Nephron progenitor cell (in vitro differentiated cells): ENCODE measurements at places on chromosomes 11 and 22.

- no peak overlapping the region for H3K27ac ChIP-seq
- peaks cover 11% of the 10 kb centered on the region for H3K36me3 ChIP-seq
- no peak for DNase-seq
- H3K4me1 ChIP-seq: peaks cover 58% of the 10 kb centered on the region
Observed at GRCh38 chr11:63889344-63889743, 27.6 kb downstream of the RCOR2 start.

- peaks cover 52% of the 10 kb centered on the region for H3K4me1 ChIP-seq
- no peak overlapping the region for H3K27ac ChIP-seq
- H3K4me3 ChIP-seq: no peak overlapping the region
- H3K36me3 ChIP-seq: no peaks in the 10 kb centered on the region
Observed at GRCh38 chr22:32842486-32842885, 41.0 kb downstream of the TIMP3 start.

DNA sequence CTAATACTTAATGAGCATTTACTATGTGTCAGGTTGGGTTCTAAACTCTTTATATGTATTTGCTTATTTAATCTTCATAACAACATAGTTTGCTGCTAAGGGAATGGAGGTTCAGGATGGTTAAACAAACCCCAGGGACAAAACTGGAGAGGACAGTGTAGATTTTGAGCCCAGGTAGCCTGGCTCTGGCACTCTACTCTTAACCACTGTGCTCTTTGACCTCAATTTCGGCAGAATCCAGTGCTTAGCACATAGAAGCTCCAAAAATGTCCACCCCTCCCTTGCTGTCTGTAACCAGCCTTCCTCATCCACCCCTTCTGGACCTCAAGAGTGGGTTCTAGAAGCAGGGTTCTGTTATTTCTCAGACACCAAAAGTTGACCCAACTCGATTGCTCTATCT, 88.0 kb upstream of the SYT13 start:
- peaks cover 23% of the 10 kb centered on the region for H3K4me1 ChIP-seq
- H3K4me3 ChIP-seq: no peak overlapping the region
- DNase-seq: no peak
- H3K36me3 ChIP-seq: no peaks in the 10 kb centered on the region
- H3K27ac ChIP-seq: no peak overlapping the region

- no peaks in the 10 kb centered on the region for H3K36me3 ChIP-seq
- H3K4me1 ChIP-seq: peaks cover 62% of the 10 kb centered on the region
- DNase-seq: no peak
- no peak overlapping the region for H3K27ac ChIP-seq
- peaks cover 40% of the 10 kb centered on the region for H3K27me3 ChIP-seq
Observed at GRCh38 chr11:60946601-60947264, 5.2 kb downstream of the SLC15A3 start.

- H3K4me3 ChIP-seq: peak overlapping the region; percentile 67
- H3K27me3 ChIP-seq: no peaks in the 10 kb centered on the region
- peaks cover 42% of the 10 kb centered on the region for H3K4me1 ChIP-seq
- DNase-seq: no peak
Observed at GRCh38 chr22:28332410-28332809, 347.2 kb downstream of the TTC28 start.

- peaks cover 19% of the 10 kb centered on the region for H3K4me1 ChIP-seq
- H3K36me3 ChIP-seq: peaks cover 11% of the 10 kb centered on the region
- no peak overlapping the region for H3K27ac ChIP-seq
- no peak for DNase-seq
- H3K4me3 ChIP-seq: peak overlapping the region; percentile 82
Observed at GRCh38 chr11:64285885-64286800, 495 bp downstream of the GPR137 start.

DNA sequence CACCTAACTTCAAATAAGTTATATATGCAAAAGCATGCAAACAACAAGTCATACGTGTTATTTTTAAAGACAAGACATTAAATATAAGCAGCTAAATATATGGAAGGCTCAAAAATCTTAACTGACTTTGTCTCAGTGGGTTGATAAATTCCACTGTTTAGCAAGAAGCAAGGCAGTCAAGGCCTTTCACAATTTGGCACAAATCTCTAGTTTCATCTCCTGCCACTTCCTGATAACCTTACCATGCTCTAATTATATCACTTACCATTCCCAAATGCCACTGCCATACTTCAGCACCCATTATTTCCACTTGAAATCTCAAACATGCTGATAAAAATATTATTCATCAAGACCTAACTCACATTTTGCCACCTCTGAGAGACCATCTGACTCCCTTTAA, 24.8 kb downstream of the DCUN1D5 start:
- H3K4me1 ChIP-seq: peaks cover 10% of the 10 kb centered on the region
- DNase-seq: no peak
- H3K4me3 ChIP-seq: no peak overlapping the region
- no peak overlapping the region for H3K27ac ChIP-seq
- H3K36me3 ChIP-seq: peaks cover 68% of the 10 kb centered on the region

DNA sequence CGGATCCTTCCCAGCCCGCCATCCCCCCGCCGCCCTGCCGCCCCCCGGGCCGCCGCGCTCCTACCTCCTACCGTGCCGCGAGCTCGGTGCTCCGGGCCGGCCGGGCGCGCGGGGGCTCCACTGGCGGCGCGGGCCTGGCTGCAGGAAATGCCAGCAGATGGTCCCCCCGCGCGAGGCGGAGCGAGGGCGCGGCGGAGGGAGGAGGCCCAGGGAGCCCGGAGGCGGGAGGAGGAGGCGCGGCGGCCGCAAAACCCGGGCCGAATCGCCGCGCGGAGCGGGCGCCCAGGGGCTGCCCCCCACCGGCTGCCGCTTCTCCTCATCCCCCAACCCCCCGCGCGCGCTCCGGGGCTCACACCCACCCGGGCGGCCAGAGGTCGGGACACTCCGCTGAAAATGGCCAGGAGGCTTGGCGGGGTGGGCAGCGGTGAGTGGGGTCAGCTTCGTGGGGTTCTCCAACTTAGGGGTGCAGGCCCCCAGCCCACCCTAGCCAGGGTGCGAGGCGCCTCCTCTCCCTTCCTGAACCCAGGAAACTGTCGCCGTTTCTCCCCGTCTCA, at the start of gene OSBPL5:
TSS of gene OSBPL5 (minus strand) at position 159 of the 554 bp plus-strand sequence. CDS start 36,162 bp downstream, outside the sequence.
- H3K27me3 ChIP-seq: peaks cover 11% of the 10 kb centered on the region
- peaks cover 65% of the 10 kb centered on the region for H3K4me1 ChIP-seq

DNA sequence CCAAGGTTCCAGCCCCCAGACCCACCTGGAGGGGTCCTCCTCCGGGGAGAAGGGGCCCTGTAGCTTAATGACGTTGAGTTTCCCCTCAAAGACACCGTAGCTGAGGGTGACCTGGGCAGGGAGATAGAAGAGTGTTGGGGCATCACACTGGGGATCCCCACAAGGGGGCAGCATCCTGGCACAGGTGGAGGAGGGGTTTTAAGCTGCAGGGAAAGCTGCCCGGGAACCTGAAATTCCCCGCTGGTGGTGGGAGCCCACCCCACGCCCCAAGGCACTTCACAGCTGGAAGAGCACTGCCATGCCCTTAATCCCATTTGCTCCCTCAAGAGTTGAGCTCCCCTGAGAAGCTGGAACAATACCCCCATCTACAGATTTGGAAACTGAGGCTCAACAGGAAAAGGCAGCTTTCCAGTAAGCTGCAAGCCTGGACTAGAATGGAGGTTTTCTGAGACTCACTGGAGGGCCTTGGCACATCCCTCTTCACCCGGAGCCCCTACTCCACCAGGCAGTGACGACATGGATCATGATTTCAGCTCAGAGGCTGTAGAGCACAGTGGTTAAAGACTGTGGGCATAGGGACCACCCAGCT, 13.7 kb downstream of the MFNG start:
- H3K27ac ChIP-seq: no peak overlapping the region
- no peaks in the 10 kb centered on the region for H3K36me3 ChIP-seq
- H3K4me3 ChIP-seq: no peak overlapping the region
- peak; percentile 47 for DNase-seq
- H3K27me3 ChIP-seq: peaks cover 29% of the 10 kb centered on the region

GRCh38 chr11:32831221-32831620, 1.5 kb downstream of the PRRG4 start:
- no peak for DNase-seq
- no peak overlapping the region for H3K27ac ChIP-seq
- no peaks in the 10 kb centered on the region for H3K36me3 ChIP-seq
- H3K27me3 ChIP-seq: peaks cover 74% of the 10 kb centered on the region
- H3K4me3 ChIP-seq: no peak overlapping the region
- H3K4me1 ChIP-seq: peaks cover 6% of the 10 kb centered on the region

GRCh38 chr11:133508468-133508867, 23.8 kb downstream of the OPCML start:
- H3K27ac ChIP-seq: no peak overlapping the region
- no peaks in the 10 kb centered on the region for H3K36me3 ChIP-seq
- H3K27me3 ChIP-seq: peaks cover 15% of the 10 kb centered on the region
- H3K4me3 ChIP-seq: no peak overlapping the region

DNA sequence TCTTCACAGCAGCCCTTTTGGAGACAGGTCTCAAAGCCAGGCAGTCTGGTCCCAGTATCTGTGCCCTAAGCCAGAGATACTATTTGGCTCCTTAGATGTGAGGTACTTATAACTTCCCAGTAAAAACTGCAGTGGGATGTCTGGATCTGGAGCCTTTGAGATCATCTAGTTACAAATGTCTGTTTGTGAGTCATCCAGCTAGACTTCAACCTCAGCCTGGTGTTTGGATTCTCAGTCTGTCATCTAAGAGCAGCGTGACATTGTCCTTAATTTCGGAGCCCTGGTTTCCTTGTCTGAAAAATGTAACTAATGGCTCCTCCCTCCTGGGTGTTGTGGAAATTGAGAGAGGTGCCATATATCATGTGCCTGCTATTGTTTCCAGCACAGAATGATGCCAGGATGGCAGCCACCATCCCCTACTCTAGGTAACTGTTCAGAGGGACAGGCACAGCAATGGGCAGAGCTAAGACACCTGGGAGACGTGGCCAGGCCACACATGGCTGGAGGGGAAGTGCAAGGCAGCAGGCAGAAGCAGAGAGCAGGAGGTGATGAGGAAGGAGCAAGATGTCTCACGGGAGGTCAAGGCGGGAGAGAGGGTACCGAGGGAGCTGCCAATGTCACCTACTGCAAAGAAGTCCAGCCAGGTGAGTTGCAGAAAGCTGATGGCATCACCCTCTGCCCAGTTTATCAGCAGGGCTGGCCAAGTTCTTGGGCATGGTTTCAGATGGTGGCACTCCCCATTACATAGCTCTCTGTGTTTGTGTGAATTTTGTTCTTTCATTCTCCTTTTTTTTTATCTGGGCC, 20.6 kb upstream of the ST3GAL4 start:
- H3K4me3 ChIP-seq: no peak overlapping the region
- H3K27me3 ChIP-seq: peaks cover 3% of the 10 kb centered on the region
- DNase-seq: no peak
- peak overlapping the region; percentile 75 for H3K27ac ChIP-seq

DNA sequence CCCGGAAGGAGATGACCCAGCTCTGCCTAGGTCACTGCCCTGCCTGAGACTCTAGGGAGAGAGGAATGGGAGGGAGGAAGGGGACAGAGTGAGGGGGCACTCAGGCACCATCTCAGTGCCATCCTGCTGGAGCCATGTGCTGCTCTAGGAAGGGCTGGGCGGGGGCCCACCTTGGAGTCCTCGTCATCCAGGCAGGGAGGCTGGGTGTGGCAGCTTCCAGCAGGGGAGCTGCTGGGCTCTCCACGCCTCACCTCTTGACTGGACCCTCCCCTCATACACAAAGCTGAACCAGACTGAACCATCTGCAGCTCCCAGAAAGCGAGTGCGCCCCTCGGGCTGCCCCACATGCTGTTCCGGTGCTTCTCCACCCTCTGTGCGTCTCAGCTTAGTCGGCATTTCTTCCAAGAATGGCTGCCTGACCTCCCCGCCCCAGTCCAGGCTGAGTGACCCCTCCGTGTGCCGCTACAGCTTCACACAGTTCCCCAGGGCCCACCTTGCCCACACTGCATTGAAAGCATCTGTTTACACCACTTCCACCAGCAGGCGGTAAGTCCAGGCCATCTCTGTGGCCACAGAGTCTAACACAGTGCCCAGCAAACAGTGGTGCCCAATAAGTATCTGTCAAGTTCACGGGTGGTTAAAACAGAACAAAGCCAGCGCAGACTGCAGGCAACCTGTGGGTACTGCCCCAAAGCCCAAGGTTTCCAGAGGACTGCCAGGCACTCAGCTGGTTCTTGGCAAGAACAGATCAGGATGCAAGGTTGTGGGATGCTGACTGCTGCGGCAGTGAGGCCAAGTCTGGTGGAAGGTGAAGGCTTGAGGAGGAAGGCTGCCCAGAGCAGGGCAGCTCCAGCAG, 9.4 kb upstream of the TRIM29 start:
- H3K27ac ChIP-seq: no peak overlapping the region

- no peak overlapping the region for H3K27ac ChIP-seq
- no peaks in the 10 kb centered on the region for H3K4me1 ChIP-seq
- H3K4me3 ChIP-seq: no peak overlapping the region
- H3K27me3 ChIP-seq: no peaks in the 10 kb centered on the region
Observed at GRCh38 chr22:50460938-50461337, 13.9 kb downstream of the SBF1 start.

DNA sequence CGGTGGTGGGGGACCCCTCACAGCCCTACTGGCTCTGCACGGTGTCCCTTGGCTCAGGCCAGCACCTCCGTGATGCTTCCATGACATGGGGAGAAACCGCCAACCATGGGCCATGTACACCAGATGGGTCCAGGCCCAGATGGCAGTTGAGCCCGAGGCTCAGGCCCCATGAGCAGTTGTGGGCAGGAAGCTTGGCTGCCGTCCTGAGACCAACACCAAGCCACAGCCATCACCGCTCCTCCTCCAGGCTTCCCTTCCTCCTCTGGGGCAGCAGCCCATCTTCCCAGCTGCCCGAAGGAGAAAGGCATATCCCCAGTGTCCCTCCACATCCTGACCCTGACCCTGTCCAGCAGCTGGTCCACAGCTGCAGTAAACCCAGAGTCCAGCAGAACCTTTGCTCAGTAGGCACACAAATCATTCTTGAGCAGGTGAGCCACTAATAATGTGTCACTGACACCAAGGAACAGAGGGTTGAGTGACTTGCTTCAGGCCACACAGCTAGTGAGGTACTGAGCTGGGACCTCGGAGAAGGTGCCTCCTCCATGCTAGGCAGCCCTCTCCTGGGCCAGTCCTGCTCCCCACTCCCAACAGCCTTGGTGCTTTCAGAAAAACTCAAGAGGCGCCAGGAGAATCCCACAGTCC, 204.9 kb downstream of the CTTN start:
- peaks cover 51% of the 10 kb centered on the region for H3K4me1 ChIP-seq
- DNase-seq: no peak
- H3K36me3 ChIP-seq: no peaks in the 10 kb centered on the region
- no peak overlapping the region for H3K27ac ChIP-seq

DNA sequence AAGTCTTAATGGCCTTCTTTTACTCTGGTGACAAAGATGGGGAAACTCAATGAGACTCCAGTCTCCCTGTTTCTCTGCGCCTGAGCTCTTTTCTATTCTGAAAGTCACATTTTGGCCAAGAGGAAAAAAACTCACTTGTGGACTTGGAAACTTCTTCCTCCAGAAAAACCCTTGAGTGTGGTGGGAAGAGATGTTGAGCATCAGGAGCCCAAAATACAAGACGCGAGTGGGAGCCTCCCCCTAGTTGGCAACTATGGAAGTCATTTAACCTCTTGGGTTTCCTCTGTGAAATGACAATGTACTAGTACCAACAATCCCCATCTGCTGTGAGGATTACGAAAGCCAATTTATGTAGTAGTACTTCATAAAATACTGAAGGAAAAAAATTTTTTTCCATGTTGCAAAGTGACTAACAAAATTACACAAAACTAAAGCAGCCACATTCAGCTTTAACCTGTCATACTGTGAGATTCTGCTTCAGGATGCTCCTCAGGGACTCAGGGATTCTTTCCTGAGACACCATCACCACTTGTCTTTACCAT, 524 bp upstream of the SLC25A17 start:
- no peak overlapping the region for H3K27ac ChIP-seq
- DNase-seq: no peak
- peak overlapping the region; percentile 81 for H3K4me3 ChIP-seq
- H3K4me1 ChIP-seq: peaks cover 33% of the 10 kb centered on the region

GRCh38 chr11:72815110-72815618, 953 bp downstream of the ATG16L2 start:
- H3K36me3 ChIP-seq: peaks cover 20% of the 10 kb centered on the region
- no peak for DNase-seq
- H3K27ac ChIP-seq: peak overlapping the region; percentile 97
- peaks cover 16% of the 10 kb centered on the region for H3K27me3 ChIP-seq
- H3K4me1 ChIP-seq: peaks cover 43% of the 10 kb centered on the region
